ENCODE measurements at places on chromosomes 2 and 18.

DNA sequence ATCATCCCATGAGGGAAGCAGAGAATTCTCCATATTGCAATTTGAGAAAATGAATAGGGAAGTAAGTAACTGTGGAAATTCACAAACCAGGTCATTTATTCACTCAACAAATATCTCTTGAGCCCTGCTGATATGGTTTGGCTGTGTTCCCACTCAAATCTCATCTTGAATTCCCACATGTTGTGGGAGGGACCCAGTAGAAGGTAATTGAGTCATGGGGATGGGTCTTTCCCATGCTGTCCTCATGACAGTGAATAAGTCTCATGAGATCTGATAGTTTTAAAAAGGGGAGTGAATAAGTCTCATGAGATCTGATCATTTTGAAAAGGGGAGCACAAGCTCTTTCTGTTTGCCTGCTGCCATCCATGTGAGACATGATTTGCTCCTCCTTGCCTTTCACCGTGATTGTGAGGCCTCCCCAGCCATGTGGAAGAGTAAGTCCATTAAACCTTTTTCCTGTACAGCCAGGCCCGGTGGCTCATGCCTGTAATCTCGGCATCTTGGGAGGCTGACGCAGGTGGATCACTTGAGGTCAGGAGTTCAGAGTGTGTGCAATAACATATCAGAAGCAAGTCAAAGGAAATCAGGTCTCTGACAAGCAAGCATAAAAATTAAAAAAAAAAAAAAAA is 193.2 kb downstream of the NDUFA10 start:
- DNase-seq = no peak

DNA sequence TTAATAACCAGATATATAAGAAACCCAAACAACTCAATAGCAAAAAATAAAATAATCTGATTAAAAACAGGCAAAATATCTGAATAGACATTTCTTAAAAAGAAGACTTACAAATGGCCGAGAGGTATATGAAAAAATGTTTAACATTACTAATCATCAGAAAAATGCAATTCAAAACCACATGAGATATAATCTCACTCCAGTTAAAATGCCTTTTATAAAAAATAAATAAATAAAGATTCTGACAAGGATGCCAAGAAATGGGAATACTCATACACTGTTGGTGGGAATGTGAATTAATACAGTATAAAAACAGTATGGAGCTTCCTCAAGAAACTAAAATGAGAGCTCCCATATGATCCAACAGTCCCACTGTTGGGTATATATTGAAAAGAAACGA is 33.9 kb upstream of the BMP10 start:
- DNase-seq = no peak

- no peak for DNase-seq
Observed at GRCh38 chr2:98654699-98655495, 46.5 kb downstream of the UNC50 start.

DNA sequence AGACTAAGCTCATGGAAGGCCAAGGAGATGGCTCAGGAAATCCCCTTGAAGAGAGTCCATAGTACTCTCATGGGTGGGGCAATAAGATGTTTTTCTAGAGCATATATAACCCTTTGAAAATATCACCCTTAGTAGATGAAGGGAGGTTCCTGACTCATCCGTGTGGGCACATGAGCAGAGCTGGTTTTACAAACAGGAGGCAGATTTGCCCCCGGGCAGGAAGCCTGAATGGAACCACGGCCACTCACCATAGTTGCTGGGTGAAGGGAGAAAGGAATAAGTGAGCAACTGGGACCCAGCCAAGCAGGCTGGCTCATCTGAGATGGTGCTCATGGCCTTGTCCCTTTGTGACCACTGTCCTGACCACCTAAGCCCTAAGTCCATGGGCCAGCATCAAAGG is 29.0 kb upstream of the MAPRE3 start:
- no peak for DNase-seq

DNA sequence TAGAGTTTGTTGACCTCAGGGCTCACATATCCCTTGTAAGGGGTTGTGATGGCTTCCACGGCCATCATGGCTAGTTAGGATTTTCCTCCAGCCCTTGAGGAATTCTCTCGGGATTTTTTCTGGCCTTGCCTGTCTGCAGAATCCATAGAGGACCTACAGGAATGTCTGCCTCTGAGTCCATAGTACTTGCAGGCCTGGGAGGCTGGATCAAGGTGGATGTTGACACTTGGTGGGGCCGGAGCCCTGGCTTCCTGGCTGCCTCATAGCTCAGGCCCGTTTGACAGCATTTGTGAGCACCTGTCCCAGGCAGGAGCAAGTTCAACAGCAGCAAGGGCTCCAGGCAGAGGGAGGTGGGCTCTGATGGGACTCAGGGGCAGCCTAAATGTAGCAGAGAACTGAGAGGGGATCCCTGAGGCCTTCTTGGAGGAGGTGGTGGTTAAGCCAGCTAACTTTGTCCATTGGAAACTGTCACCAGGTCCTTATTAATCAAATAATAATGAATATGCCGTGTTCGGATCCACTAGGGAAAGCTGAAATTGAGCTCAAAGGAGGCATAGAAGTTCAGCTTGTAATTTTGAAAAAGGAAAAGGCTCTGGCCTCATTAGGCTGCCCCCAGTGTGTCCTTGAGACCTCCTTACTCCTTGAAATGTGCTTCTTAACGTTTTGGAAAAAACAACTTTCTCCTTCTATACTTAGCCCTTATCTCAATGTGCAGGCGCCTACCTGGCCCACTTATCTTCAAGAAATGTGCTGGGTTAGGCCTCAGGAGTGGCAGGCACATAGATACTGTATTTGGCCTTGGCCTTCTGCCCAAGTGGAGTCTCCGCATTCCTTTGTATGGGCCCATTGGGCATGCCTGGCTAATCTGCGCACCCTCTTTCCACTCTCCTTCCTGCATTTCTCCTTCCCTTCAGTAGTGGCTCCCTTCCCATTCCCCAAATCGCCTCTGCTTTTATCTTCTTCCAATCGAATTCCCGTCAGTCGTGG is 66.9 kb downstream of the HPCAL1 start:
- no peak for DNase-seq

- peak; percentile 67 for DNase-seq
Observed at GRCh38 chr2:39513641-39514094, 76.6 kb upstream of the MAP4K3 start.

GRCh38 chr2:138503652-138504051 is 2.1 kb downstream of the SPOPL start:
- no peak for DNase-seq

- no peak for DNase-seq
Observed at GRCh38 chr2:174682007-174682577, 82.2 kb downstream of the CHRNA1 start.

- no peak for DNase-seq
Observed at GRCh38 chr18:48729404-48729803, 190.6 kb downstream of the CTIF start.

GRCh38 chr2:48471048-48471474 is 58.9 kb upstream of the STON1 start:
- DNase-seq = no peak

- DNase-seq = no peak
Observed at GRCh38 chr2:118584877-118585276, 262.6 kb downstream of the EN1 start.

GRCh38 chr18:63180971-63181376 is 138.6 kb downstream of the BCL2 start:
- DNase-seq = no peak

GRCh38 chr18:25648716-25649260 is 296.8 kb upstream of the ZNF521 start:
- DNase-seq = no peak

GRCh38 chr2:169721016-169721415 is 12.6 kb upstream of the KLHL23 start:
- DNase-seq = no peak

Measured in RWPE2 (cell line).